ENCODE measurements at places on chromosomes 1 and 21.

DNA sequence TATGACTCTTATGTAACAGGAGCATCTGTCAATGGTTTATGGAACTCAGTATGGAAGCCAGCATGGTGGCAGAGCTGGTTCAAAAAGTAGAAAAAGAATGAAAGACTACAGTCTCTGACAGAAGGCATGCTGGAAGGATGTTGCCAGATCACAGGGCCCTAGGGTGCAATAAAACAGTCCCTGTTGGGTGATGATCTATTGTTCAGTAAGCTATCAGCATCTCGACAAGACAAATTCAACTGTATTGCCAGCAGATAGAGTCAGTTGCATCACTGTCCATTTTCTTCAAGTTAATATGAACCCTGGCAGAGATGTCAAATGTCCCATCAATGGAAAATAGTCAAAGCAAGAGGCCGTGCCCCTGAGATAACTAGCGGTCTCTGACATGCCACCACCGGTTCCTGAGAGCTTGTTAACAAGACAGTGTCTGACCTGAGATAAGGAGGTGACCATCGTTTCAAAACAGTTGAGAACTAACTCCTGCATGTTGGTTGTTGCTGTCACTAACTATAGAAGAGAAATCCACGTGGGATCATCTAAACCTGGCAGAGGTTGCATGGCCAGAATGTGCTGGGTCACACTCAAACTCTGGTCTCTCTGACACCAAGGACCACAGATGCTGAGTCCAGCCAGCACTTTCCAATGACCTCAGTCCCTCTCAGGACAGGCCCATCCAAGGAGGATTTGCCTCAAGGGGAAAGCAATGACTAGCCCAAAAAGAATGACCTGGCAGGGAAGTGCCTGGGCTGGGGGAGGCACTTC lies 125.9 kb downstream of the RIPK4 start:
- DNase-seq, result no peak

GRCh38 chr1:77120950-77121349 lies 98.3 kb downstream of the PIGK start:
- no peak for DNase-seq

- peak; percentile 7 for DNase-seq
Measured at GRCh38 chr21:45818276-45818903, 163.2 kb upstream of the COL6A1 start.

DNA sequence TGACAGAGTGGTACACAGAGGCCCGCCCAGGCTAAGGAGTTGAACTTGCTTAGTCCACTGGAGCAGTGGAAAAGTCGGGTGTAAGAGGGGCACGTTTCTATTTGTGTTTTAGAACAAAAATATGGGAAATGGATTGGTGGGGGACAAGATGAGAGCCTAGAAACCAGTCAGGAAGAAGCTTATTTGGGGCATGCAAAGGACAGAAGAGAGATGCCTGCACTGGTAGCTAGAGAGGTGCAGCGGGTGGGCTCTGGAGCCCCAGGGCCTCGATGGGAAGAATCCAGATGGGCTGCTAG lies 1.2 kb upstream of the LIN9 start:
- no peak for DNase-seq

- DNase-seq, result no peak
Measured at GRCh38 chr1:235710687-235711086, 61.1 kb upstream of the GNG4 start.

DNA sequence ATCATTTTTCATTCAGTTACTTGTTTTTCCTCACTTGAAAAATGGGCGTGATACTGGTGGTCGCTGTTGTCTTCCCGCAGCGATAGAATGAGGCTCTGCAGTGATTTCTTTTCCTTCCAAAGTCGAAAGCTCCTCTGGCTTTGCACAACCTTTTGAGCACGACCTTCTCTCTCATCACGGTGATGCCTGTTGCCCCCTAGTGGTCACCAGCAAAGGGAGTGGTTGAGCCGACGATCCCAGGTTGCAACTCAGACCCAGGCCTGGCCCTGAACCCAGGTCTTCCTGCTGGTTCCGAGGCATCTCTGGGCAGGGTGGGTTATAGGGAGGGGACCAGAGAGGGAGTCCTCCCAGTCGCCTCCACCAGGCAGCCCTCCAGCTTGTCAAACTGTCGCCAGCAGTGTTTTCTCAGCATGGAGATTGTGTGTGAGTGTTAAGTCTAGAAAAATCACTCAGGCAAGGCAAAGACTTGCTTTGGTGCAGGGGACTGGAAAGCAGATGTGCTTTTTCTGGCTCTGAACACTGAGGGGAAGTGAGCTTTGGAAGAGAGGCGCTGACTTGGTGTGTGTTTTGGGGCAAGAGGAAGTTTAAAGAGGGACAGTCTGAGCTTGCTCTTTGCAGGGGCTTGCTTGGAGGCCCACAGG lies 285.3 kb downstream of the CAMTA1 start:
- peak; percentile 48 for DNase-seq

- DNase-seq, result no peak
Measured at GRCh38 chr1:208198236-208198635, 45.9 kb downstream of the PLXNA2 start.

GRCh38 chr21:42539342-42539741 lies 25.7 kb downstream of the SLC37A1 start:
- DNase-seq, result peak; percentile 39

DNA sequence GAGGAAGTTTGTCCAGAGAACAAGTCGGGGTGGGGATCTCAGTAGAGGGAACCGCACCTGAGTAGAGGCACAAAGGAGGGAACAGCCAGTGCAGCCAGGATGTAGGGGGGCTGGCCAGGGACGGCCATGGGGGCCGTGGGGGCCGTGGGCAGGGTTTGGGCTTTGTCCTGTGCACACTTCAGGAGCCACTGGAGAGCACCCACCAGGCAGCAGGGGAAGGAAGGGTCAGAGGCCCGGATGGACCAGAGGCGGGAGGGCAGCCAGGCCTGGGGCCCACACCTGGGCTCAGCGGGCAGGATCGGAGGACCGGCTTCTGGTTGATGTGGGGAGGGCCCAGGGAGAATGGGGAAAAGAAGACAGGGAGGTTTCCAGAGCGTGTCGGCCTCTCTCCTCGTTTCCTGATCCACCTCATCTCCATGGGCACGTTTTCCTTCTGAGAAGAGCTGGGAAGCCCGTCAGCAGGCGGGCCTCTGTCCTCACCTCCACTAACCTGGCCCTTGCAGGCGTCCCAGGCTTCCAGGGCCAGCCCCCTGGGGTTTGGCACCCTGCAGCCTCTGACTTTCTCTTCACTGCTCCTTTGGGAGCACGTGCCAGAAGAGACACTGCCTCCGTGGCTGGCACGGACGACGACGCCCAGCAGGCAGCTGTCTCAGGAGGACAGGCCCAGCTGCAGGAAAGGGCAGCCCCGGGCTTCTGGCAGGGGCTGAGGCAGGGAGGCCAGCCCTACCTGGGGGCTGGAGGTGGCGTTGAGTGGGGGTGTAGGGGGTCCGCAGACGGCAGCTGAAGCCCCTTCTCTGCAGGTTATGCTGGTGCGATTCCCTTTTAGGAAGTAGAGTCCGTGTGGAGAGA lies 16.8 kb upstream of the PDXK start:
- DNase-seq, result no peak

DNA sequence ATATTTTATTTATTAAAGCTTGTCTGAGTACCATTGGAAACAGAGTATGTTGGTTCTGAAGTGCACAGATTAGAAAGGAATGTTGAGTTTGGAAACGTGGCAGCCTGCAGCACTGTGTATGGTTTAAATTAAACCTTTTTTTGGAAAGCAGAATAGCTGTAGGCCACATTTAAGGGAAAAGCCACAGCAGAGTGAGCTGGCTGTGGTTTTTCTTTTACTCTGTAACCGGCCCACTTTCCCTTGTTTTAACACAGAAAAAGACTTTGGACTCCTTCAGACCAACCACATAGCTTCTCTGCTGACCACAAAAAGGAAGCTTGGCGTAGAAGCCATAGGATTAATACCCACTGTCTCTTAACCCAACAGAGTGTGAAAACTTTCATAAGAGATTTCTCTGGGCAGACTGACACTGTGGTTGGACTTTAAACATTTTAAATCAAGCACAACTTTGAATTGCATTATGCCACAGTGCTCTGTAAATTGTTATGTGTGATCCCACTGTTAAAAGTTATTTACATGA lies 75.2 kb downstream of the NFIA start:
- peak; percentile 79 for DNase-seq

DNA sequence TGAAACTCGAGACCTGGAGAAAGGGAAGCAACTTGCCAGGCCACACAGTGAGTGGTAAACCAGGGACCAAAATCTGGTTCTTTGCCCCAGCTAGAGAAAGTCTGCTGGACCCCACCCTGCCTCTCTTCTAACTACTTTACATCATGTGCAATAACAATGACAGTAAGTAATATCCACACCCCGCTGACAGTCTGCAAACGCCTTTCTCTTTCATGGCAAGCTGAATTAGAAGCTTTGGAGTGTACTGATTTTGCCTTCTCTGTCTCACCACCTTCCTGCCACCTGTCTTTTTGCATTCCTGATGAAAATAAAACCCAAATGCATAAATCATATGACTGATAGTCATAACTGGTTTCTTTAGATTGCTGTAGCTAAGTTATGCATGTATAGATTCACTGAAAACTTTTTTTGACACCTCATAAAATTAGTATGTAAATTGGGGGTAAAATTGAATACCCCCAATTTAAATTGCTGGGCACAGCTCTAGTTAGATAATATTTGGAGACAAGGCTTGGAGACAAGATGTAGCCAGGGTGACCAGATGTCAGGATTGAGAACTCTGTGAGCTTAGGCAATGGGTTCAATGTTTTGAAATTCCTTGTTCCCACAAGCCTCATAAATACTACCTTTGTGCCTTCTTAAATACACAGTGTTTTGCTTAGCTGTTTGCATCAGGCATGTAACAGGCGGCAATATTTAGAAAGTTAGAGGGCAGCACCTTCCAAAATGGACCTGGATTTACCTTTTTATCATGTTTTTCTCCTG lies 73.5 kb downstream of the ST6GALNAC5 start:
- no peak for DNase-seq

- DNase-seq, result no peak
Measured at GRCh38 chr1:238023137-238023536, 132.4 kb upstream of the ZP4 start.

DNA sequence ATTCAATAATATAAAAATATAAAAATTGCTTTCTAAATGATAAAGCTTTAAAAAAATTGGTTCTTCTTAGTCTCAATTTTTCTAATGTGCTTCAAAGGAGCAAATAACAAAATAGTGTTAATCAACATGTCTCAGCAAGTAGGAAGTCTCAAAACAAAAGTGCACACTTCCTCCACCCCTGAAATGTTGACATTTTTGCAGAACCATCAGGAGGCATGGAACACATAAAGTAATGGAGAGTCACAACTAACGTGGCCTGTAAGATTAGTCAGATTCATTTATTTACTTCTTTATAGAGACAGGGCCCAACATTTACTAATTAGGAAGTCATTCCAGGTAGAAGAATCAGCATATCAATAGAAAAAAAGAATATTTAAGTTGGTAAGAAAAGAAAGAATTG lies 34.9 kb upstream of the FMO2 start:
- DNase-seq, result no peak

DNA sequence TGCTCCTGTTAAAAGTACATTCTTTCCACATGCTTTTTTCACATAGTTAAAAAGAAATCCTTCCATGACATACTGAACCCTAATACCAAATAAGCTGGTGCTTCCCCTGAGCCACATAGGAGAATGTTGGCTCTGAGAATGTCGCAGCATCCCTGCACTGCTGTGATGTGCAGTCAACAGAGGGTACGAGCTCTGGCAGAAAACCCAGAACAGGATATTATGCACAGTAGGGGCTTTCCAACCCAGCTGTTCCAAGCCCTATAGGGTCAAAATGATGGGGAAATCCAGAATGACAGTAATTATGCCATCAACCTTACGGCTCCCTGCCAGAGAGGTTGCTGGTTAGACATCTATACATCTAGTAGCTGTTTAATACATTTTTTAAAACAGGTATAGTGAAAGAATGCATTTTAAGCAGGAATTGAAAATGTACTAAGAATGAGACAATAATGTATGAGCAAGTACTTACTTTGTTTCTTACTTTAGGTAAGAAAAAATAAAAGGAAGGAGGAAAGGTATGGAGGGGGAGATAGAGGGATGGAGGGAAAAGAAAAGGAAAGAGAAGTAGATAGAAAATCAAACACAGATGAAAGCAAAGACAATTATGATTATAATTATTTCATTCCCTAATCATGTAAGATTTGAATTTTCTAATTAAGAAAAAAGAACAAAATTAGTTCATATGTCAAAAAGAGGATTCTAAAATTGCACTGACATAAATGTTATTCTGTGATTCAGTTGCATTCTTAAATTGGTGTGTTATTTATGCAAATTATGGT lies 126.0 kb downstream of the NR5A2 start:
- DNase-seq, result no peak

GRCh38 chr1:244319283-244320132 lies 132.2 kb downstream of the ADSS2 start:
- DNase-seq, result peak; percentile 87

- no peak for DNase-seq
Measured at GRCh38 chr1:82932727-82933126, 1066.2 kb downstream of the TTLL7 start.

GRCh38 chr1:193359631-193360030 lies 173.2 kb upstream of the B3GALT2 start:
- no peak for DNase-seq

DNA sequence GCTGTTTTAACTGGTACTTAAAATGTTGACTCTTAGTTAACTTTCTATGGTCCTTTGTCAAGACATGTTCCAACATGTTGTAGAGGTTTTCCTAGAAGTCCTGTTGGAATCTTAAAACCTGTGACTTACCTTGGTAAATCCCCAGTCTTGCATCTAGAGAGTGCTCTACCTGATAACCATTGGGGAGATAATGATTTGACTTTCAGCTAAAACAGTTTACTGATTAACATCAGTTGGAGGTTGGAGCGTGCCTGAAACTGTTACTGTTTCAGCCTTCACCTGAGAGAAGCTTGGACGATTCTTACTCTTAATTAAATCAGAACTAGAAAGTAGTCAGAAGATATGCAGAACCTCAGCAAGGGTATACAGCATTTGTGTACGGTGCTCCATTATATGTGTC lies 8.8 kb downstream of the MDM4 start:
- DNase-seq, result no peak
